ENCODE measurements at places on chromosomes 4 and X.

- no peak for DNase-seq
Observed at GRCh38 chr4:110139815-110140214, 58.6 kb downstream of the ELOVL6 start.

DNA sequence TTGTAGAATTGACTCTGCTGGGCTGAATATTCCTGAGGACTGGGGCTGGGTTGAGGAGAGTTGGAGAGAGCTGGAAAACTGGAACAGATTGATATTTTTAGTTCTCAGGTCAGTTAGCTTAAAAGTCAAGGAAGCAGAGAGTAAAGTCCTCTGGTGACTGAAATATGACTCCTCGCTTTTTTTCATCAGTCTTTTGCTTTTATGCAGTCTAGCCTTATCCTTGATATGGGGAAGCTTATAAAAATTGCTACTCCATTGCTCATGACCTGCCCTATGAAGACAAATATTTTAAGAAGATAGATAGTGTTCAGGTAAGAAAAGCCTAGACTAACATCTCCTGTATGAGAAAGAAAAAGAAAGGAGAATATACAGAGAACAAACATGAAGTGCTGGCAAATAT lies 152.7 kb downstream of the C4orf33 start:
- DNase-seq = no peak

DNA sequence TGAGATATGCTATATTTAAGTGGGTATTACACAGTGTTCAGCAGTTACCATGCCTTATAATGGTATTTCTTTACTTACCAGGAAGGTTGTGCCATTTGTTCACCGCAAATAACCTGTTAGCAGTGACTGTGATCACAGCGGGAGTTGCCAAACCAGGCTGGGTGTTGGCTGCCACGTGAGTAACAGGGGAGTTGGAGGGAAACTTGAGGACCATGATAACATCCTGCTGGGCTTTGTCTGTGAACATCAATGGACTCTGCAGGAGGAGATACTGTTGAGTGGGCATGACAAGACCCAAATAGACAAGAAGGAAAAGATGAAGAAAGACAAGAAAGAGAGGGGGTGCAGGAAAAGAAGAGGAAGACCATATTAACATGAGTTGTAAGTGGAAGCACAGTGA lies 242.9 kb downstream of the DCLK2 start:
- no peak for DNase-seq

DNA sequence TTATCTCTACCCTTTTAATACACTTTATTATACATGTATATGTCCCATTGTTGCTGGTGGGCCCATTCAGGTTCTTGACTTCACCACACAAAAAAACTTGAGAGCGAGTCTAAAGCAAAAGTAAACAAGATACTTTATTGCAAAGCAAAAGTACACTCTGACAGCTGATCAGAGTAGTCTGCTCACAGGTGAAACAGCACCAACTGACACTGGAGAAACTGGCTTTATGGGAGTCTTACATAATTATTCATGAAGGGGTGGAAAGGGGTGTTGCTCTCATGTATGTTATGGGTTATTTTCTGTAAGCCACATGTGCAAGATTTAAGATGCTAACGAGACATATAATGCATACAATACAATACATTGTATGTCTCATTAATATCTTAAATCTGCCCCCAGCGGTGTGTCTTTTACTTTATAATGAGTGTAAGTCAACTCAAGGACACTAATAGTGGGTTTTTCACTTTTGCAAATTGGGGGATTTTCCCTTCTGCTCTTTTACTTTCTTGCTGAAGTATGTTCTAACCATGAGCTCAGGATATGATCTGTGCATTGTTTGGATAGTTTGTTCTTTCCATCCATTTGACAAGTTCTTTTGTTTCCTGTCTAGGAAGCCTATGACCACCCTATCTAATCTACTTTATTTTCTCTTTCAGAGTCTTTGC lies 256.1 kb upstream of the ITM2A start:
- no peak for DNase-seq

DNA sequence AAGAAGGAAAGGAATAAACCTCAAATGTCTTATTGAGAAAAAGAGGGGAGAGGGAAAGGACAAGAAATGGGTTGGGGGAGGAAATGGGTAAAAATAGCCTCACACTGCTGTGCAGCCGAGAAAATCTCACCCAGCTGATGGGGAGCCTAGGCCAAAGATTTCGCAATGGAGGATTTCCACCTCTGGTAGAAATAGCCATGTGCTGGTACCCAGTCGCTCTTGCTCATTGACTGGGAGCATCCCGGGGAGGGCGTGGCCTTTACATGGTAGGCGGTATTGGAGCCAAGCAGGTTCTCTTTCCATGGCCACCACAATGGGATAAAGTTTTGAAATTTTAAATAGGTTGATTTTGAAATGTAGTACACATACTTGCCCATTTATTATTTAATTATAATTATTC lies 255.1 kb upstream of the LDB2 start:
- no peak for DNase-seq

DNA sequence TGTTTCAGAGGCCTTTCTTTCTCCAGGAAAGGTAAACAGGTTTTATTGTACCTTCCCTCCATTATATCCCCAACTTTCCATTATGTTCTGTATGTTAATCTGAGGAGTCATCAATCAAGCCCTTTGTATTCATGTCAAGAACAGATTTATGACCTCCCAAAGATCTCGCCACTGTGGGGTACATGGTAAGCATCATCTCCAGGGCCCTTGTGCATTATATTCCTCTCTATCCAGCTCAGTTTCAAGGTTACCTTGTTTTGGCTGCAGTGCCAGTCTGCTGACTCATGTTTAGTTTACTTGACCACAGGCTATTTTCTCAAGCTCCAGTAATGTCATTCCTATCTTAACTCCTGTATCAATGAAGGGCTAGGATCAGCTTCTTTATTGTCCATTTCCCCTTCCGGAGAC lies 125.1 kb upstream of the FRMPD4 start:
- no peak for DNase-seq

DNA sequence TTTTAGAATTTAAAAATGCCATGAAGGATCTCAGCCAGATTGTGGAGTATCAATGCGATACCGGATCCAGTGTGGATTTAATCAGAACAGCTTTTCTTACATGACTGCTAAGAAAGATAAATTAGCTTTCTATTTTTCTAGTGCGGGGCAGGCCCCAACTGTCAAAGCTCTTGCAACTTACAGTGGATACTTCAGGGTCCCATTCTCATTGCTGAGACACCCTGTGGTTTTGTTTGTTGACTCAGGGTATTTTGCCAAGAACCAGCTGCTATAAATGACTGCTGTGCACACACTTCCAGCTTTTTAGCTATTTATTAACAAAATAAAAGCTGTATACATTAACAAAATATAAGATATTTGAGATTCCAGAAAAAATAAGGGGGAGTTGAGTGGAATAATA lies 166.4 kb downstream of the DCLK2 start:
- no peak for DNase-seq

DNA sequence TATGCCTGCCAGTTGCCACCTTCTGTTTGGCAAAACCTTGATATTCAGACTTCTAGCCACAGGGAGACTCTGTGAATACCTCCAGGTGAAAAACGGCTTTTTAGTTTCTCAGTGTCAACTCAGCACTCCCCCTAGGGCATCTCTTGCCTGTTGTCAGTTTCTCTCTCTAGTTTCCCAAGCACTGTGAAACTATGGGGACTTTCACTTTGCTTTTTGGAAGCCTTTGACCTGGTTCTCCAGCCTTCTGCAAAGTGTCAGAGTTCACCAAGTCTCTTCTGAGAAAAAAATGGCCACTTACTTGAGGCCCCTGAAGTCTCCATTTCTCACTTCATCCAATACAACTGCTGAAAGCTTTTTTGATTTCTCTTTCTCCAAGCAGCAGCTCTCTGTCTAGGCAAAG lies 521.5 kb downstream of the INPP4B start:
- no peak for DNase-seq
